ENCODE measurements at places on chromosomes 2 and 18. TPM values are rescaled to one million over a fixed set of nuclear protein-coding genes. Genes with fewer than 3 reads are reported as not detected.

IL36B gene
- total RNA-seq, result not detected

CASP8 gene
- 31.1 TPM for total RNA-seq

ALPI gene
- not detected for total RNA-seq

ELOA2 gene
- not detected for total RNA-seq

SH3BP4 gene
- total RNA-seq, result 38.9 TPM

AKAIN1 gene
- not detected for total RNA-seq

GMCL1 gene
- total RNA-seq, result 10.0 TPM

RNF144A gene
- total RNA-seq, result 8.9 TPM

RAB27B gene
- total RNA-seq, result 13.1 TPM
